ENCODE measurements at places on chromosomes 1 and 21. TPM values are rescaled to one million over a fixed set of nuclear protein-coding genes. Genes with fewer than 3 reads are reported as not detected.

GJB3 gene
- total RNA-seq = not detected

ST6GALNAC3 gene
- total RNA-seq = 19.9 TPM

LIN28A gene
- not detected for total RNA-seq

PMVK gene
- 51.5 TPM for total RNA-seq

KIAA1614 gene
- total RNA-seq = 11.5 TPM

LHX8 gene
- total RNA-seq = not detected

SCCPDH gene
- total RNA-seq = 29.8 TPM

CD160 gene
- not detected for total RNA-seq

DNASE2B gene
- total RNA-seq = not detected

TNFRSF4 gene
- 1.0 TPM for total RNA-seq

GRHL3 gene
- 0.85 TPM for total RNA-seq

CD46 gene
- total RNA-seq = 94.2 TPM

NUF2 gene
- total RNA-seq = 0.74 TPM

CGN gene
- total RNA-seq = 0.47 TPM

LPAR3 gene
- total RNA-seq = 46.2 TPM

PHLDA3 gene
- total RNA-seq = 47.4 TPM

IVL gene
- total RNA-seq = not detected

ENAH gene
- total RNA-seq = 121 TPM

CYP4A22 gene
- not detected for total RNA-seq

MRPL39 gene
- total RNA-seq = 30.6 TPM

TRAF5 gene
- 2.9 TPM for total RNA-seq

SRGAP2B gene
- 22.3 TPM for total RNA-seq

CD52 gene
- total RNA-seq = 5.7 TPM

MCOLN3 gene
- 13.7 TPM for total RNA-seq

PGLYRP3 gene
- not detected for total RNA-seq

RGS8 gene
- not detected for total RNA-seq

KCNT2 gene
- total RNA-seq = 2.7 TPM

TBX15 gene
- total RNA-seq = 4.4 TPM

SIM2 gene
- not detected for total RNA-seq

NPR1 gene
- total RNA-seq = 21.2 TPM

GSTM2 gene
- 76.4 TPM for total RNA-seq

S100B gene
- total RNA-seq = 12.0 TPM

ASCL5 gene
- not detected for total RNA-seq

AADACL3 gene
- total RNA-seq = not detected

LCE6A gene
- not detected for total RNA-seq

CD5L gene
- 0.42 TPM for total RNA-seq

UBXN10 gene
- total RNA-seq = 6.3 TPM

ASPM gene
- 0.65 TPM for total RNA-seq

KCNK1 gene
- total RNA-seq = 85.5 TPM

PTCH2 gene
- total RNA-seq = 0.31 TPM

SFN gene
- total RNA-seq = 0.23 TPM

ANKRD13C gene
- 12.4 TPM for total RNA-seq

MAGI3 gene
- 8.9 TPM for total RNA-seq

DISP1 gene
- total RNA-seq = 5.5 TPM

LCE3D gene
- total RNA-seq = not detected

HTR1D gene
- not detected for total RNA-seq

OPTC gene
- total RNA-seq = not detected

AUNIP gene
- 0.34 TPM for total RNA-seq

AIRE gene
- total RNA-seq = not detected

Measured in right cardiac atrium (tissue), 5 donors.